Fibroblast of the aortic adventitia (primary cell): ENCODE measurements at places on chromosomes 7 and 10.

DNA sequence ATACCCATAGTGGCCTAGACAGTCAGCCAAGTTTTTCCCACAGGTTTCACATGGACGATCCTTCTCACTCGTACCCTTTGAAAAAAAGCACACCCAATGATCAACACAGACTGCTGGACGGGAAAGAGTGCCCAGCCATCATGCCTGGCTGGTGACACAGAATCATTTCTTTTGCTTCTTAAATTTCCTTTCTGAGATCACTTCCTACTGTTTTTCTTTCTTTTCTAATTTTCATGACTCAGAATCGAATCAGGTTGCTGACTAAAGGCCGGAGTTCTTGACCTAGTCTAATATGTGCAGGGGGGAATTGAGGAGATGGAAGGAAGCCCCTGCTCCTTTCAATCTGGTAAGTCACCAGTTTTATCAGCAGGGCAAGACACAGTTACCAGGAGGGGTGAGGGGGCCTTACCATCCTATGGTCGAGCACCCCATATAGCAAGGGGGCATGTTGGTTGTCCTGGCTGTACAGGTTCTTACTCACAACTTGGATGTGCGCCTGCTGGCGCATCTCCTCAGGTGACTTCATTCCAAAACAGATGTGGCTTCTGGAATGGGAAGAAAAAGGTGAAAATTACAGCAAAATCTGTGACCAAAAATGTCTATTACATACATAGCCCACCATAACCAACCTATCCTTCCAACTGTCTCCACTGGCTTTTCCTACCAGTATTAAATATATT lies 3.5 kb downstream of the POLR3A start:
- peak; percentile 46 for DNase-seq

GRCh38 chr7:81574723-81575326 lies 195.0 kb downstream of the HGF start:
- DNase-seq = peak; percentile 94

DNA sequence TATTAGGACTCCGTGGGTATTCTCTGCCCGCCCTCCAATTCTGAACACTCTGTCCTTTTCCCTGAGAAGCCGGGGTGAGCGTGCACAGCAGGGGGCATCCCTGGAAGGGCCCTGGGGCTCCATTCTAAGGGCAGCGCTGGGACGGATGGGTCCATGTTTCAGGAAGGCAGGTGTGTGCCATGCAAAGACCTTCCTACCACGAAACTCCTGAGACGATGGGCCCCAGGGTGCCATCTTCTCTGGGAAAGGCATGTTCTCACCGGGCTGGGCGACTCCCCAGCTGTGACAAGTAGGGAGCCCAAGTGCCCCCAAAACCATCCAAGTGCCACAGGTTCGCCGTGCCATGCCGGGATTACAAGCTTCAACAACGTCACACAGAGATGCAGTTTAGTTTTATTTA lies 256.7 kb downstream of the DNAJB6 start:
- DNase-seq = no peak

DNA sequence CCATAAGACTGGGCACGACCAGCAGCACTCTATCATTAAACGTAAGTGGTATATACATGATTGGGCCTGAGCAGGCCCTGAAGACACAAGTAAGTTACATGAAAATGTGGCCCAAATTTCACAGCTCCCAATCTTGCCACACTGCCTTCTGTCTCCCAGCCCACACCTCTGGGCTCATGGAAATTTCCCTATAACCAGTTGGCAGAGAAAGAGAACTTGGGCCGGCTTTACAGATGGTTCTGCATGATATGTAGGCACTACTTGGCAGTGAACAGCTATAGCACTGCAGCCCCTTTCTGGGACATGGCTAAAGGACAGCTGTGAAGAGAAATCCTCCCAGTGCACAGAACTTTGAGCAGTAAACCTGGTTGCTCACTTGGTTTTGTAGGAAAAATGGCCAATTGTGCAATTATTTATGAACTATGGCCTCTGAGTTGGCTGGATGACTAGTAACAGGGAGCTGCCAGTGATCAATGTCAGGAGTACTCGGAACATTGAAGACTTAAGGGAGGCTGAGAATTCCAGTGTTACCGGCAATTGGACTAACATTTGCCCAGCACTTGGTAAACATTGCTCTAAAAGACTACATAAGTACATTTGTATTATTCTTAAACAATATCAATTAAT lies 1006.6 kb upstream of the LRRN3 start:
- DNase-seq = no peak

- no peak for DNase-seq
These were observed 22.5 kb downstream of the CALHM2 start for GRCh38 chr10:103429647-103430046.

GRCh38 chr7:114942446-114943175 lies 20.7 kb downstream of the MDFIC start:
- no peak for DNase-seq

DNA sequence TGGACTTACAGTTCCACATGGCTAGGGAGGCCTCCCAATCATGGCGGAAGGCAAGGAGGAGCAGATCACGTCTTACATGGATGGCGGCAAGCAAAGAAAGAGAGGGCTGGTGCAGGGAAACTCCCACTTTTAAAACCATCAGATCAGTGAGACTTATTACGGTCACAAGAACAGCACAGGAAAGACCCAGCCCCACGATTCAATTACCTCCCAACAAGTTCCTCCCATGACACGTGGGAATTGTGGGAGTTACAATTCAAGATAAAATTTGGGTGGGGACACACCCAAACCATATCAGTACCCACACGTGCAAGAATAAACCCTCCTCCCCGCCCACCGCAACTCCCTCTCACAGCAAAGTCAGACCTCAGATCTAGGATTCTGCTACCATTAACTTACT lies 4.5 kb upstream of the AIFM2 start:
- no peak for DNase-seq

DNA sequence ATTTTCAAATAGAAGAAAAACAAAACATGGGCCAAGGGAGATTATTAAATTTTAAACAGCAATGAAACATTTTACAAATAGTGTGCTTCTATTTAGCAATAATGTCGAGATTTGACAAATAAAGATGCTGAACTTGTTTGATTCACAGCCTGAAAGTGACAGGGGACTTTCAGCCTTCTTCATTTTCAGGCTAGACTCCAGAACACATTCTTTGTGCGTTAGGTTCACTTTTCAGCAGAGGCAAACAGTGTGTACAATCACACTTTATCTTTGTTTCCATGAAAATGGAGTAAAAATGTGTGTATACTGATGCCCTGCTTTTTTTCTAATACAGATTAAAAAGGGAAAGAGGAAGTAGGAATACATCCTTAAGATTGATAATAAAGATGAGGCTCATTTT lies 35.6 kb downstream of the FAM171A1 start:
- DNase-seq = peak; percentile 71

DNA sequence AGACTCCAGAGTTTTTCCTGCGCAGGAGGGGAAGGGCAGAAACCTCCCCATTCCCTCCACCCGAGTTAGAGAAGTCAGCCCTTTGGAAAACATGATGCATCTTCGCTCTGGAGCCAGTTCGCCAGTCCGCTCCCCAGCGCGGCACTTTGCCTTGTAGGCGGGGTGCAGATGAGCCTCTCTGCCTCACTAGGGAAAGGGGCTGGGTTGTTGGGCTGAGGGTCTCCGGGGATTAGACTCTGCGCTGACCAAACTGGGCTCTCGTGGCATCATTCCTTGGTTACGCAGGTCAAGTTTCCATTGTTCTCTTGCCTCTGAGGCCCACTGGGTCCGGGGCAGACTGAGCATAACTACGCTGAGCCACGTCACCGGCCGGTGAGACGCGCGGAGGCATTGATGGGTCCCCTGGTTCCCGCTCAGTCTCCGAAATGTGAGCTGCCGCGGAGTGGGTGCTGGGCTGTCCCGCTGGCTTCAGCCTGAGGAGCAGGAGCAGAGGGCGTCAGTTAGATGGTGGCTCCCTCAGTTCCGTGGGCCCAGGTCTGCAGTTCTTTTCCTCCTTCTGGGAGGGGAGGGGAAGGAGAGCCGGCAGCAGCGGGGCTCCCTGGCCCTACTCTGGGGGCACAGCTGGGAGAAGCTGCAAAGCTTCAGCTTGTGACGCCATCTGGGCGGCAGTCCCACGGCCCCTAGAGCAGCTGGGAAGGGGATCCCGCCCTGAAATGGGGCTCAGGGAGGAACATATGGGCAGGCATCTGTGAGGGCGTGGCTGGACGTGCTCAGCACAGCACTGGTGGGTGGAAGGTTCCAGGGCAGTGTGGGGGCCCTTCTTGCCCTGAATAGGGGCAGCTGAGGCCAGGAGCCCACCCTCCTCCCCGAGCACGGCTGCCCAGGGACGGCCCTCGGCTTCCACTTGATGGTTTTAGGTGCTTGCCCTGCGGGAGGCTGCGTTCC lies 121.3 kb upstream of the BTBD16 start:
- DNase-seq = peak; percentile 91

- DNase-seq = peak; percentile 51
These were observed 138.0 kb upstream of the MTPN start for GRCh38 chr7:136114966-136115762.

- no peak for DNase-seq
These were observed 545.7 kb downstream of the LRMDA start for GRCh38 chr10:75977139-75977538.

- no peak for DNase-seq
These were observed 118.9 kb downstream of the AUTS2 start for GRCh38 chr7:69717221-69717620.

- peak; percentile 90 for DNase-seq
These were observed 95.5 kb downstream of the DIP2C start for GRCh38 chr10:593901-594457.

DNA sequence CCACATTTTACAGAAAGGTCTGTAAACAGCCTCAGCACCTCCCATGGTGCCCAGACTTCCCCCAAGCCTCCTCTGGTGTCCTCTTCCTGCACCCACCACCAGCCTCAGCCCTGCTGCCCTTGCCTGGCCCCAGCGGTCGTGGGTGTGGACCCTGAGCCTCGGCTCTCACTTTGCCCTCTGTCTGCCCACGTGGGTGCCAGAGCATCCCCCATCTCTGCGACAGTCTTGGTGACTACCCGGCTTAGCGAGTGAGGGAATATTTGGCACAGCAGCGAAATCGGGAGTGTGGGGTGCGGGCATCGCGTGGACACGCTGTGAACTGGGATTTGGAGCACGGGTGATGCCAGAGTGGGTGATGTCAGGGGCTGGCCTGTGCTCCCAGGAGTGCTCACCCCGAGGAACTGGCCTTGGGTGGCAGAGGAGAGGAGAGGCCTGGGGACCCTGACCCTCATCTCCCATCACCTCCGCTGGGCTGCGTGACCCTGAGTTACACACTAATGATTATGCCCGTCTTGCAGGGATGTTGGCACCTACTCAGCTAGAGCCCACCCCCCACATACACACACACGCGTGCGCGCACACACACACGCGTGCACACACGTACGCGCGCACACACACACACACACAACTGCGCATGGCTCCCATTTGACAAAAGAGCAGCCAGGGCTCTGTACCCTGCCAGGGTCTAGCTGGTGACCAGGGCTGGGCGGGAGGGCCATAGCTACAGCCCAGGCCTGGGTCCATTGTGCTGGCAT lies 8.7 kb downstream of the ELFN1 start:
- no peak for DNase-seq
